ENCODE measurements at places on chromosomes 5 and 9.

DNA sequence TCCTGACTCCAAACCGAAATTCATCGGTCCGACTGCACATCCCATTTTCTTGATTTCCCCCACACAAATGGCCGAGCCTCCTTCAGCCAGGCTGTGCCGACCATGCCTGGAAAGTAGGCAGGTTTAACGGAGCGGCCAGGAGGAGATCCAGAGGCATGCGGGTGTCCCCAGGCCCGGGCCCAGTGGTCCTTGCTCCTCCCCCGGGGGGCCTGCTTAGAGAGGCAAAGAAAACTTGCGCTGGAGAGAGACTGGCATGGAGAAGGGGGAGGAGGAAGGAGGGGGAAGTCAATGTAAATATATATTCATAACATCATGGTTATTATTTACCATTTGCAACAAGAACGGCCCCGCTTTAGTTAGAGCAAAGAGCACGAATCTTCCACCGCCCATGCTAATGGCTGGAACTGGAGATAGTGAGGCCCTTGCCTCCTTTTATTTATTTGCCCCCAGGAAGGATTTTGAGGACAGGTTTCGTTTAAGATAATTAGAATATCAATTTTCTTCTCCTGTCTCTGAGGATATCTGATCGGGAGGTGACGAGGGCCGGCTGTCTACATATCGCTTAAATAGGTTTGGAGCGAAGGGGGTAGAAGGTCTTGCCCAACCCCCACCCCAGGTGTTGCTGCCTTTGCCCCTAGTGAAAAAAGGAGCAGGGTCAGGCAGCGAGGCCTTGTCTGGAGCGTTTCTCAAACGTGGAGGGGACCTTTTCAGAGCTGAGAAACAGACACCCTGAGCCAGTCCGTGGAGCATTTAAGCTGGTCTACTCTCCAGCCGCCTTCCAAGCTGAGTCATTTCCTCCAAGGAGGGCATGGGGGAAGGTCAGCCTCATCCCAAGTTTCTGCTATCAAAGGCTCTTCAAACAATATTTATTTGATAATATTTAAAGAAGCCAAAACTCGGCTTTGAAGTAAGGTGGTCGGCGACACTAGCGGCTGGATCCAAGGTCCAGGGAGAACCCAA is 2.5 kb downstream of the BARHL1 start:
- no peak for DNase-seq

DNA sequence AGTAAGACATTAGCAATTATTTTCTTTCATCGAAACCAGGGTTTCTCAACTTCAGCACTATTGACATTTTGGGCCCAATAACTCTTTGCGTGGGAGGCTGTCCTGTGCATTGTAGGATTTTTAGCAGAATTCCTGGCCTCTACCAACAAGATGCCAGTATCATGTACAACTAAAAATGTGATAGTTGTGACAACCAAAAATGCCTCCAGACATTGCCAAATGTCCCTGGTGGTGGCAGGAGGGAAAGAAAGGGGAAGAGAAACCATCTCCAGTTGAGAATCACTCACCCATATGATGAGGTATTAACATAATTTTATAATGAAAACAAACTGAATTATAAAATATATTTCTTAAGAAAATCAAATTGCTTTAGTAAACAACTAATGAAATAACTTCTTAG is 406.1 kb downstream of the RAB3C start:
- no peak for DNase-seq

- DNase-seq: no peak
These were observed 42.9 kb downstream of the LAMC3 start for GRCh38 chr9:131051592-131052517.

GRCh38 chr5:169831331-169831730 is 149.0 kb downstream of the INSYN2B start:
- DNase-seq: no peak

- no peak for DNase-seq
These were observed 3.3 kb downstream of the MAT2B start for GRCh38 chr5:163508753-163509152.

- no peak for DNase-seq
These were observed 165.4 kb downstream of the ARSB start for GRCh38 chr5:78819707-78820106.

- no peak for DNase-seq
These were observed 20.8 kb downstream of the GPRIN1 start for GRCh38 chr5:176589039-176589769.

- DNase-seq: no peak
These were observed 321.7 kb downstream of the MLLT3 start for GRCh38 chr9:20300430-20301115.

GRCh38 chr5:147699496-147700088 is 82.9 kb downstream of the JAKMIP2 start:
- no peak for DNase-seq

GRCh38 chr9:93134015-93134739 is at the start of gene NINJ1:
Gene NINJ1 (minus strand): TSS chr9:93134251. CDS start chr9:93134217, 34 bp downstream.
- peak; percentile 70 for DNase-seq

- DNase-seq: no peak
These were observed 4.2 kb upstream of the RASA1 start for GRCh38 chr5:87263498-87263897.

GRCh38 chr5:154271466-154271865 is 80.9 kb downstream of the GALNT10 start:
- no peak for DNase-seq

DNA sequence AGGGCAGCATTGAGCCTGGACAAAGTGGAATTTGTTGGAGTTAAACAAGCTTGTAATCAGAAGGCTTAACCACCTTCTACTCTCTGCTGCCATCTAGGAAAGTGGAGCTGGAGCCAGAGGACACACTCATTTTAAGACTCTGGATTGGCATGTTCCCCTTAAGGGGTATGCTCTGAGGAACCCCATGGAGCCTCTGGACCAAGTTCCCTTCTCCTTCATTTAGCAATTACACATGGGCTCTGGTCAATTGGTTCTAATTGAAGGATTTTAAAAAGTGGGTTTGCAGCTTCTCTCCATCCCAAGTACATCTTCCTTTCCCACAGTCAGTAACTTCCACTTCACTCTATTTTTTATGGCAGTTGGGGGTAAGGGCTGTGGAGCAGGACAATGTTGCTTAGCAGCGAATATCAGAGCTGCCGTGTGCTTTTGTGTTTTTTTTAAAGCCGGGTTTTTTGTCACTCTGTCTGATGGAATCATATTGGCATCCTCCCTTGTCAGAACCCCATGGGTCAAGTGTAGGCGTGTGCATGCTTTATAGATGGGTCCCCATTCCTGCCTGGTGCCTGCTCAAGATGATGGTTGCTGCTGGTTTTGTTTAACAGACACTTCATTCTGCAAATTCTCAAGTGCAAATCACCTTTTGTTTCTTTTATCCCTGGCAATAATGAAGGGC is 330.7 kb upstream of the ADAMTSL1 start:
- no peak for DNase-seq

DNA sequence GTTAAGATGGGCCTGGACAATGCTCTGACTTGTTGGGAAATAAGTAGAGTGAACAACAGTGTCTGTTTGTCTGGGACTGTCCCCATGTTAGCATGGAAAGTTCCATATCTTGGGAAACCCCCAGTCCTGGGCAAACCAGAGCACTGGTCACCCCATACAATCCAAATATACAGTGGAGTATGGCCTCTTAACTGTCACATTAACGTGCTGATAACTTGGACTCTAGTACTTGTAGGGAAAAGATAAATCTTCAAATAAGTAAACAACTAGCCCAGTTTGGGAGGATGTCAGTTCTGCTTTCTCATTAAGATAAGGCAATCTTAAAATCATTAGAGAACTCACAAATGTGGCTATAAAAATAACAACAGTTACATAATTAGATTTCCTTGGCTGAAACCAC is 47.6 kb upstream of the JAK2 start:
- DNase-seq: no peak

GRCh38 chr9:18756712-18757125 is 276.3 kb downstream of the SAXO1 start:
- DNase-seq: no peak

- DNase-seq: no peak
These were observed 11.6 kb upstream of the ANXA2R start for GRCh38 chr5:43051684-43052083.

- DNase-seq: no peak
These were observed 13.4 kb upstream of the XPA start for GRCh38 chr9:97710356-97711222.

DNA sequence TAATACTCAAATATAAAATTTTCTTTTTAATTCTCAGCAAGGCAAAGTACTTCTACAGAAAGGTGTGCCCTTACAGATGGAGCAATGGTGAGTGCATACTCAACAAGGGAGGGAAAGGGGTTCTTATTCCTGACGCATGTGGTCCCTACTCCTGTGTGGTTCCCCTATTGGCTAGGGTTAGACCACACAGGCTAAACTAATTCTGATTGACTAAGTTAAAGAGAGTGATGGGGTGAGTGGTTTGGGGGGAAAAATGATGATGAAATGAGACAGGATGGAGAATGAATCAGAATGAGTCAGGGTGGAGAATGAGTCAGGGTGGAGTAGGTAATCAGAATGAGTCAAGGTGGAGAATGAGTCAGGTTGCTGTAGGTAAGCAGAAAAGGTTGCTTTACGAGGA is 22.9 kb upstream of the HMGCS1 start:
- no peak for DNase-seq

DNA sequence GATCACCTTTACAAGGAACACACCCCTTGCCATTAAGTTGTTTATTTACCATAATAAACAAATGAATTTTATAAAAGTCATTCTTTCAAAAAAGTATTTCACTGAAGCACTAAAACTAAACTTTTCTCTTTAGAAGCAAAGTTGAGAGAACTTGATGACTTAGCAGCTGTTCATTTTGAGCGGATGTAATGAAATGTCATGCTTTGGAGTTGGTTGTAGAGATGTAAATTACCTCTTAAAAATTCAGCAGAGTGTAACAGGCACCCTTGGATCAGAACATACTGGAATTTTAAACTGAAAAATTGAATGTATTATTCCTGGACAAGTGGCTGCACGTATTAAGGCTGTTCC is 617.2 kb downstream of the PDE4D start:
- no peak for DNase-seq

DNA sequence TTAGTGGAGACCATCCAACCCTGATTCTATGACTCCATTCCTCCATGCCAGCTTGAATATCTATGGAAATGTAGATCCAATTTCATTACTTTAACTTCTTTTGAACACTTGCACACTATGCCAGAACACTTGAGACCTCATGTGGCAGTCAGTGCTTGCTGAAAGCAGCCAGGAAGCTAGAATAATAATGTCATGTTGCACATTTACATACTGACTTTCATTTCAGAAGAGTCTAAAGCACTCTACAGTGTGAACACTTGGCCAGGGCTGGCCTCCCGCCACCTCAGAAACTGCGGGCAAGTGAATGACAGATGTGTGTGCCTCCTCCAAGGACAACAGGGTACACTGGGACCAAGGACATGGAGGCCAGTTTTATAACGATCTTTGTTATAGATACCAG is 97.3 kb downstream of the SLF1 start:
- no peak for DNase-seq

- no peak for DNase-seq
These were observed 2.9 kb downstream of the SNX18 start for GRCh38 chr5:54520438-54520846.

DNA sequence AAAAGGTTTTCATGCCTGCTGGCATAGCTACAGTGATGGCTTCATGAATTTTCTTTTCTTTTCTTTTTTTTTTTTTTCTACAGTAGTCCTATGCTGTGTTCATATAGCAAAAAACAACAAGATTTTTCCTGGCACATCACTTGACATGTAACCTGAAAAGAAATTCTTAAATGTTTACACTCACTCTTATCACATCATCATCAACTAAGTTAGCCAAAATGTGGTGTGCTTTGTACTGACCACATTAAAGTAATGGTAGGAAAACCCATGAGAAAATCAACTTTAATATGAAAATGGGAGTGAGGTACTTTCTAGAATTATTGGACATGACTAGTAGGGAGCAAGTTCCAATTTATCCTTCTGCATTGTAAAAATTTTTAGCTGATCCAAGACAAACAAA is 146.7 kb downstream of the SSBP2 start:
- no peak for DNase-seq

GRCh38 chr5:35417040-35417439 is 186.8 kb upstream of the PRLR start:
- no peak for DNase-seq

- DNase-seq: no peak
These were observed 22.3 kb downstream of the RXRA start for GRCh38 chr9:134348404-134349155.

DNA sequence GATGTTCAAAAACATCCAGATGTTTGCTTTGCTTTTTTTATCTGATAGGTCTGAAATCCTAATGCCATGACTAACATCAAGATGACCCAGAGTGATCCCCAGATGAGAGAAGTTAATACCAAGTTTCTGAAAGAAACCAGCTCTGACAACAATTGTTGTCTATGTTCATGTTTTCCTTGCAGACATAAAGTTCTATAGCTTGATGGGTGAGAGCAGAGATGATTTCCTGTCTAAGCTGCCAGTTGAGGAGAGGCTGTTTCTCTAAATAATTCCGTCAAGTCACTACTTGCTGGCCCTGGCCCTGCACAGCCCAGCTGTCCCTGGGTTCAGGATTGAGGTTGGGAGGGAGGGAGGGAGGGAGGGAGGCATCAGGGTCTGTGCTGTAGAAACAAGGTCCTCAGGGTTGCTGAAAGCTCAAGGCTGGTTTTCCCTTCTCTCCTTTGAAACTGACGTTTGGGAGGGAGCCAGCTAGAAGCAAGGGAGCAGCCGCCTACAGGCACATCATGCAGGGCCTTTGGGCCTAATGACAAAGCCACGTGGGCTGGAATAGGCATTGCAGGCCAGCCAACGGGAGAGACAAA is 3.9 kb downstream of the SPARC start:
- DNase-seq: no peak

DNA sequence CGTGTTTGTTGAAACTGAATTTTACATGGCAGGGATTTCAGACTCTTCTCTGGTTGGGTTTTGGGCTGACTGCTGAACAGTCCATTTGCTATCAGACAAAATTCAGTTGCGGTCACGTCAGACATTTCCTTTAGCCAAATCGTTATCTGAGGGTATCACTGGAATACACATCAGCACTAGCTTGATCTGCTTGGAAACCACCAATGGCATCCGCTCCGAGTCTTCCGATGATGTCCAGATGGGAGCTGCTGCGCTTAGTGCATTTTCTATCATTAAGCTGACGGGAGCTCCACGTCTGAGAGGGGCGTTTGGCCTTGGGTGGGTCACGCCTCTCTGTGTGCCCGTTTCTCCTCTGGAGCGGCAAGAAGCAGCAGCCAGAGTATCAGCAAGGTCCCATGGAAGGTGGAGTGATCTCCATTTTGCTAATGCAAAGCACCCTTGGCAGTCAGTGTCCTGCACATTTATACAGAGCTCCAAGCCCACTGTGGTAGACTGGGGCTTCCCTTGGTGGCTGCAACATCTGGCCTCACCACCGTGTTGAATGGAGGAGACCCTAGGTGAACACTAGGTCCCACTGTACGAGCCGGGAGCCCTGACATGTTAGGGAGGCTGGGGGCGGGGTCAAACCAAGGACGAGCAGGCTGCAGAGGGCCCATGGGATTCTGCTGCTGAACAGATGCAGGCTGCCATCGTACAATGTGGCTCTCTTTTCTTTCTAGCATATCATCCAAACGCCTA is 134.6 kb upstream of the PHYKPL start:
- no peak for DNase-seq

- no peak for DNase-seq
These were observed 66.4 kb upstream of the PLPP1 start for GRCh38 chr5:55601204-55601618.

- no peak for DNase-seq
These were observed 134.1 kb downstream of the LURAP1L start for GRCh38 chr9:12908895-12909294.
